ENCODE measurements at places on chromosomes 3 and 15.

DNA sequence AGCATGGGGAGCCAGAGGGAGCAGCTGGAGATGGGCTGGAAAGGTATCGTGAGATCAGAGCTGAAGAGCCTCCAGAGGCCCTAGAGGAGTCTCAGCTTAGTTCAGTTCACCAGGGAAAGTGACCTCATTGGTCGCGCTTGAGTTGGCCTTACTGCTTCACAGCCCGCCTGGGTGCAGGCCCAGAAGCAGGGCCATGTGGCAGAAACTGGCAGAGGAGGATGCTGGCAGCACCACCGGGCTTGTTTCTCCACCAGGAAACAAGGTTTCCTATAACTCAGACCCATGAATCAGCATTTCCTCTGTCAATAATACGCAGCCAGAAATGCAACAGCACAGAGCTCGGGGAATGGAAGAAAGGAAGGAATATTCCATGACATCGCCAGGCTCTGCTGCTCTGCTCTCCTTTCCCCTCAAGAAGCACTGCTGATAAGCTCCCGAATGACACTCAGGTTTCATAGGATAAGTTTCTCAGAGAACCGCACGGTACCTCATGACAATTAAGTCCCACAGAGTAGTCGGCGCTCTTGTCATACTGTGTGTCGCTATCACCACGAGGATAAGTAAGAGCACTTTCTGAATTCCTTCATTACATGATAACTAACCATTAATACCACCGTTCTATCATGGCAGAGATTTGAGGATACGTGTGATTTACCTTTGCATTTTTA, 147.1 kb upstream of the LPP start:
- DNase-seq, result no peak

DNA sequence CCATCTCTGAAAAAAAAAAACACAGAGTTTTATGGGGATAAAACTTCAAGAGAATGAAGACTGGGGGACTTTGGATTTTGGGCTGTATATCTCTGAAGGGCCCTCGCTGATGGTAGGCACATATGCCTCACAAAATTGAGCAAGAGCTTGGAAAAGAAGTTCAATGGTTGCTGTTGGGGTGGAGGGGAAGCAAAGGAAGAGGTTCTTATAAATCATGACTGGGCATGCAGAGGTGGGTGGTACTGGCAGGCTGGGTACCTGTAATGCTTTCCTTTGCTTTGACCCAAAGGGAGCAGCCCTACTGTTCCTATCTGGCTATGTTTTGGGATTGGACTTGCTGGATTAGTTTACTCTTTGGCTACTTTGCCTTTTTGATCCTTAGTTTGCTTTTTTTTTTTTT, 6.0 kb upstream of the RTP1 start:
- no peak for DNase-seq

GRCh38 chr15:88623061-88623460, 1.9 kb downstream of the AEN start:
- DNase-seq, result peak; percentile 93

- no peak for DNase-seq
Observed at GRCh38 chr3:122468896-122469533, 45.7 kb downstream of the KPNA1 start.

DNA sequence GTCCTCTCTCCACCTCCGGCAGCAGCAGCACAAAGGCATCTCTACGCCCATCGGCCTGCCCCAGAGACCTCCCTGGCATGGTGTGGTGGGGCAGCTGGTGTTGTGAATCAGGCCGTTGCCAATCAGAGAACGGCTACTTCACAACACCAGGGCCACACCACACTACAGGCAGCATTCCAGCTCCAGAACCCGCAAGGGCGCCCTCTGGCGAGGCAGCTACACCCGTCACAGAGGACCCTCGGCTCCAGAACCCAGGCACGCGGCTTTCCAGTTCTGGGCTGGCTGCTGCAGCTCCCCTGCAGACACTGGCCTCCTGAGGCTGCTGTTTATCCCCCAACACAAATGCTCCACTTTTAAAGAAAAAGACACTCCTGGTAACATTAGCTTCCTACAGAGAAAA, 127.5 kb upstream of the TOPAZ1 start:
- DNase-seq, result peak; percentile 3

- DNase-seq, result no peak
Observed at GRCh38 chr3:19171794-19172193, 23.5 kb downstream of the KCNH8 start.

DNA sequence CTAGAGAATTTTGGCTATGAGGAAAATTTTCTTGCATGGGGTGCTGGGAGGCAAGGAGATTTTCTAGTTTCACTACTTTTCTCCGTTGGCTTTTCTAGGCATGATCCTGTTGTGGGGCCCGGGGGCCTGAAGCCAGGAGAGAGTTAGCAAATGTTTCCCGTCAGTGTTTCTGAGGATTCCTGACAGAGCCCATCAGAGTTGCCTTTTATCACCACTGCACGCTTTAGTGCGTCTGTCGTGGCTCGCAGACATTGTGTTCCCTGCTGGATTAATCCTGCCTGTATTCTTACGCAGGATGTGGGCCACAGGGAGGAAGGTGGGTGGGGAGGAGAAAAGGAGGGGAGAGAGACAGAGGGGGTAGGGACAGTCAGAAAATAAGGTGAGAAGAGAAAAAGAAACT, 18.1 kb upstream of the BOC start:
- no peak for DNase-seq

DNA sequence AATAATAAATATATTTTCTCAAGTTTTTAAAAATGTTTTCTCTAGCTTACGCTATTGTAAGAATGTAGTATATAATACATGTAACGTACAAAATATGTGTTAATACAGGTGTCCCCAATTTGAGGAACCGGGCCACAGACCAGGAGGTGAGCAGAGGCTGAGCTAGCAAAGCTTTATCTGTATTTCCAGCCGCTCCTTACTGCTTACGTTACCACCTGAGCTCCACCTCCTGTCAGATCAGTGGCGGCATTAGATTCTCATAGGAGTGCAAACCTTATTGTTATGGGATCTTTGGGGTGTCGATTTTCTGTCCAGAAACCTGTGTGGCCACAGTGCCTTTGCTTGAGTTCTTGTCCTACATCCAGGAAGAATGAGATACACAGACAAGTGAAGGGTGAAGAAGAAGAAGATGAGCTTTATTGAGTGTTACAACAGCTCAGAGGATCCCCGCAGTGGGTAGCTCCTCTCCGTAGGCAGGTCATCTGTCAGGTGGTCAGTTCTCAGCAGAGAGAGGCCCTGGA, 9.9 kb upstream of the TRIM59 start:
- DNase-seq, result no peak

DNA sequence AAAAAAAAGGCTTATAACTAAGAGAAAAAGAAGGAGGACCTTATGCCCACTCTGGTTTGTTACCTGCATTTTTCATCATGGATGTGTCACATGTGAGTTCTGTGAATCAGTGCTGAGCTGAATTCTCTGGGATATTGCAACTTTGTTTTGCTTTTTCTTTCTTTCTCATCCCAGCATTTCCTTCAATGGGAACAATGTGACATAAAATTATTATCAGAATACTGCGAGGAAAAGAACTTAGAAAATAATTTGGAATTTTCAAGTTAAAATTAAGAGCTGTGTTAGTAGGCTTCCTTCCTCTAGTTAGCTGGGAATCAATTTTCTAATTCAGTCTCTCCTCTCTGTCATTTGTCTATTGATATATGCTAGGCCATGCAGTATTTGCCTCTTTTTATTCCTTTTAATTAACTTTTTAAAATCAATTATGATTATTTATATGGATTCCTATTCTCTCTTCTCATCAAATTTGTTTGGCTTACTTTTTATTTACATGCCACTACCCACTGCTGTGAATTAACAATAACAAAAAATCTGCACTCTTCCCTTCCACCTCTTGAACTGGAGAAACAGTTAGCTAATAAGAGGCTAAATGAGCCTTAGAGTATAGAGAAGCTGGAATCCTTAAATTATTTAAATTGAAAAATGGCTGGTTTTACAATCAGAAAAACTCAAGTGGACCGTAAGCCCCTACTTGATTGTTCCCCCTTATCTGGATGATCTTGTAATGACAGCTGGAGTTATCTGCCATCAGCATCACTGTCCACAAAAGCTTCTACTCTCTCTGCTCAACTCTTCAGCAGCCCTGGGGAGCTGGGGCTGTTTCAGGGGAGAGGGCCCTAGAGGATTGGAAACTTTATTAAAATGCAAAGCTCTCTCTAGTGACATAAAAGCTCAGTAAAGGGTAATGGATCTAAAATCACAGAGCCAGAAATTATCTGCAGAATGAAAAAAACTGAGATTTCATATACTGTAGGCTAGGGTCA, 95.3 kb upstream of the SOX2 start:
- no peak for DNase-seq

GRCh38 chr3:132499071-132499470, 81.8 kb downstream of the DNAJC13 start:
- DNase-seq, result no peak

DNA sequence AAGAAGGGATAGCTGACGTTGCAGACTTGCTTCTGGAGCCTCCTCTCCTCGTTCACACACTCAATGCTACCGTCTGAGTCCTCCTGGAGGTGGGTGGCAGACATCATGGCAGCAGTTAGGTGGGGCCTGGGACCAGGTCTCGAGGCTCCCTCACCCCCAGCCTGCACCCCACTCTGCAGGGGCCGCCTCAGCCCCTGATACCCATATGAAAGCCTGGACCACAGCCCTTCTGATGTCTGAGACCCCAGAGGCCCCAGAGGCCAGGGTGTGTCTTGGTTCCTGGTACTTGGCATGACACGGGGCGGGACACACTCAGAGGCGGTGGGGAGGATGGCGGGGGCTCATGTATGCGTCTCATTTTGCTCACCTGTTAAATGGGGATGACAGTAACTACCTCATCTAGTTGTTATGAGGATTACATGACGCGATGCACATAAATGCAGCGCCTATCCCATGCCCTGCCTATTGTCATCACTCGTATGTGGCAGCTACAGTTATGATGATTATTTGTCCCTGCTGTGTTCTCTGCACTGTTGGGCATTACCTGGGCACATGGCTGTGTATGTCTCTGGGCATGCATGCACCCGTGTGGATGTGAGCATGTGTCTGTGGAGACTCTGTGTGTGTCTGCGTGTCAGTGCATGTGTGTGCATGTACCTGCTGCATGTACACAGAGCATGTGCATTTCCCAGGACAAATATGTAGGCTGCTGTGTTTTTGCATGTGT, 39.9 kb downstream of the FEM1B start:
- no peak for DNase-seq

- DNase-seq, result no peak
Observed at GRCh38 chr3:64566859-64567258, 120.9 kb downstream of the ADAMTS9 start.

- DNase-seq, result no peak
Observed at GRCh38 chr3:180409170-180409569, 192.8 kb upstream of the TTC14 start.

DNA sequence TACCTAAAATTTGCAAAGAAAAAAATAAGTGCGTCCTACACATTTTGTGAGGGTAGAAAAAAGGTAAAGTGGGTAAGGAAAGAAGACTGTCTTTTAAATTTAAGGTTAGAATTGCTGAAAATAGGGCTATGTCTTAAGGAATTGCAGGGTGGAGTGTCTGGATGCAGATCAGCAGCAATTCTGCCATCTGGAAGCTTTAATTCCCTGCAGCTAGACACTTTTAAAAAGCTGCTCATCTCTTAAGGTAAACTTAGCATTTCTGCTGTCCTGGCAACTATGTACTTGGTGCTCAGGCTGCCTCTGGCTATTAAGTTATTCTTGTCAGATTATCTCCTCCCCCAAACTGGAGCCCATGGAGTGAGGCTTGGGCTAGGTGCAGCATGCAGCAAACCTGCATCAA, 420.2 kb downstream of the SI start:
- DNase-seq, result no peak

- no peak for DNase-seq
Observed at GRCh38 chr3:112804021-112804420, 42.6 kb downstream of the CD200R1L start.

DNA sequence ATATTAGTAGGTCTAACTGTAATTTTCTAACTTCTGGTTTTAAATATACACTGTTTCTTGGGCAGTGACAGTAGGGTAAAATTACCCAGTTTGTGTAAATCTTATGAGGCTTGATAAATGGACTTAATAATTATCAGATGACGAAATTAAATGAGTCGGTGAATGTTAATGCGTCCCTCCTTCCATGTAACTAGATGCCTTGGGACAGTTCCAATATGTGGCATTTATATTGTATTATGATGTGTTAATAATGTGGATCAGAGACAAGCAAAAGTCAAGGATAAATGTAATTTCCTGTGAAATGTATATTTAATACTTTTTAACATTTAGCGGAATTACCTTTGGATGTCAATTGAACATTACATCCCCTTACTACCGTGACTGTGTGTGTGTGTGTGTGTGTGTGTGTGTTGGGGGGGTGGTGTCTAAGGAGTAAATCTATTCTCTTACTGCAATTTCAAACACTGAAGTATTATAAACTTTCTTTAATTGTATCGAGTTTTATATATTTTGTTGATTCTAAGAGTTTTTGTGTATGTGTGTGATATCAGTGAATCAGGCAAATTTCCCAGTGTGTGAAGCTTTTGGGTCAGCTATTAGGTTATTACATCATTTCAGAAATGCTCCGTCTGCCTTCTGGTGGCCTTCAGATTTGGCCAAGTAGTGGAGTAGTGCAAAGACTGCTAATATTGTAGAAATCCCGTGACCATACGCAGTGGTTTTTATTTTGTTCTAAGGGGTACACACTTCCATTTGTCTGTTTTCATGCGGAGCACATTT, 50.1 kb downstream of the CNTN4 start:
- DNase-seq, result no peak

DNA sequence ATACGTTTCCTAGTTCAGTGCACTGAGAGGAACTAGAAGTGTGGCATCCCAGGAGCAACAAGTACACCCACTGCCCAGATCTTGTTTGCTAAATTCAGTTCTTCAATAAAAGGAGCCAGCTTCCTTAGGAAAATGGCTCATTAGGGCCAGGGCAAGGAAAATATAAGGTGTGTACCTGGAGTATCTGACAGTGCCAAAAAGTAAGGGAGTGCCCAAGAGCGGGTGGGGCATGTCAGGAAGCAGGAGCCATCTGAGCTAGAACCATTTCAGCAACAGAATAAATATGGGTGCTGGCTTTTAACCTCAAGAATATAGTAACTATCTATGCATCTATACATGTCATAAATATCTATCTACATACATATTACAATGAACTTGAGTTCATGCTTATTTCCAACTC, 44.1 kb downstream of the SLC41A3 start:
- DNase-seq, result no peak

DNA sequence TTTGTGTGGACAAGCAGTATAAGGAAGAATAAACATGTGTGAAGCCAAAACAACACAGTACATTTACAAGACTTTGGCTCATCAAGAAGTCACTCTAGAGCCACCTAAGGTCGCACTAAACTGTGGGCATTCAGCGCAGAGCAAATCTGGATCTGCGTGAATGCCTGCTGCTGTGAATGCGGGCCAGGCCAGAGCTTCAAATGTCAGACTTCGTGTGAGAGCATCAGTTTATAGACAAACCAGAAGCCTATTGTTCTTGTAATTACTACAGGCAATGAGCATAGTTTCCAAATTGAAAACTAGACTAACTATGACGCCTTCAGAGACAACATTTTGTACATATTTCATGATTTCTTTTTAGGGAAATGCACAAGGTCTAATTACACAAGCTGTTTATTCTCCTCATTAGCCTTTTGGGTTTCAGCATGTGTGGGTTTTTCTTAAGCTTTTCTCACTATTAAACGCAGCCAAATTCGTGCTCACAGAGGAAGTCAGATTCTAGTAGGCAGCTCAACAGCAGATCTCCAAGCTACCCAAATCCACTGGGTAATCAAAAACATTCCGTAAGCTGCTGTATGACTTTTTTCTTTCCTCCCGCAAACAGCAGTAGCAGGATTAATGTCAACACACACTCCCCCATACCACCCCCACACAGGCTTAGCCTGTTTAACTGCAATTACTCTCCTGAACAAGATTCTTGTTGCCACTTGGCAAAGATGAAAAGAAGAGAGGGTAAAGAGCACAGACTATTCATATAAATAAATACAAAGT, 84.5 kb upstream of the SETMAR start:
- no peak for DNase-seq

GRCh38 chr3:22916933-22917332, 286.2 kb upstream of the UBE2E2 start:
- DNase-seq, result no peak

All from IMR-90 (cell line).